ENCODE measurements at places on chromosomes 1 and 21. TPM values are rescaled to one million over a fixed set of nuclear protein-coding genes. Genes with fewer than 3 reads are reported as not detected.

Gene MATN1
- total RNA-seq, result 0.43 TPM

Gene FLG2
- total RNA-seq, result not detected

Gene ALX3
- not detected for total RNA-seq

Gene DONSON
- 41.8 TPM for total RNA-seq

Gene CHRM3
- 0.21 TPM for total RNA-seq

Gene RGS7
- not detected for total RNA-seq
